AG09319 (cell line): ENCODE measurements at places on chromosomes 7 and 10.

GRCh38 chr7:135798095-135798494 lies 49.5 kb upstream of the FAM180A start:
- no peak for DNase-seq

DNA sequence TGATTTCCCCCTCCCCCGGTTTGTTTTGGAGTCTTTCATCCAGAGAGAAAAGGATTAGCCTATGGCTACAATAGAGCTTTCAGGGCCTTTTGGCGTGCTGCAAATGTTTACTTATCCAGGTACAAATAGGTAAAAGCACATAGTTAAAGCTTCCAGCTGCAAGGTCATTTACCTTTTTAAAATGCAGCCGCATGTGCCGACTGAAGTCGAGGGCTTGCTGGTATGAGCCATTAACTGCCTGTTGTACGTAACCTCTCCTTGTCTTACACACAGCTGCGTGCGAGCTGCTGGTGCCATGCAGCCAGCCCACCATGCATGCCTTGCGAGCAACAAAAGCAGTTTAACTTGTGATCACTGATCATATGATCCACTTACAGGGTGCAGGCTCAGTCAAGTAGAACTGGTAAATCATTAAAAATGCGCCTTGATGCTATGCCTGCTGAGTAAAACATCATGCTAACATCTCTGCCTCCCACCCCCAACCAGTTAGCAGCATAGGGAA lies 866.4 kb downstream of the LRMDA start:
- DNase-seq, result no peak

DNA sequence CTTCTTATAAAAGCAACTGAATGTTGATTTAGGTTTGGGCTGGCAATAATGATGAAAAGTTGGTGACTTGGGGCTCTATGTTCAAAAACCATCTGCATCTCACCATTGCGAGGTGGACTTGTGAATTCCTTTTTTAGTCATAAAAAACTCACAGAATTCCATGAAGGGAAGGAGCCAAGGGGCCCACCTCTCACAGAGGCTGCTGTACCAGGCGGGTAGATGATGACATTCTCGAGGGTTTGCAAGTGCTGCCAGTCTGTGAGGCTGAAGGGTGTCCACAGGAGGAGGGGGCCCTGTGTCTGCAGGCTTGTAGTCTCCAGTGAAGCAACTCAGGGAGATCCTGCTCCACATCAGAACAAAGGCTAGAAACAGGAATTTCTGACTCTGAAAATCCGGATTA lies 195.5 kb upstream of the ZNF32 start:
- DNase-seq, result no peak

- no peak for DNase-seq
Measured at GRCh38 chr10:71747551-71748523, 25.5 kb downstream of the VSIR start.

- DNase-seq, result no peak
Measured at GRCh38 chr7:135715055-135715522, 12.9 kb downstream of the SLC13A4 start.

- no peak for DNase-seq
Measured at GRCh38 chr7:142611566-142612236, 137.6 kb upstream of the PRSS1 start.

DNA sequence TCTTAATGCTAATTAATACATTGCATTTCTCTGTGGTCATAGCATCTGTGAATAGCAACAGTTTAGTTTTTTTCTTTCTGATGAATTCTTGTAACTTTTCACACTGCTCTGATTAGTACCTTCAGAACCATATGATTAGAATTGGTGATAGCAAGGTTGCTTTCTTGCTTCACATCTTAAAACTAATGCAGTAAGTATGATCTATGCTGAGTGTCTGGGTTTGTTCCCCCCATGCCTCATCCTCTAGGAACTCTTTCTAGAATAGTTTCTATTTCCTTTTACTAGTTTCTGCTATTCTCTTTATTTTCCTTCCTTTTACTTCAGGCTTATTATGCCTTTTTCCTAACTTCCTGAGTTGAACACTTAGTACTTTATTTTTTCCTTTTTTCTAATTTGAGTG lies 32.4 kb downstream of the TES start:
- no peak for DNase-seq

DNA sequence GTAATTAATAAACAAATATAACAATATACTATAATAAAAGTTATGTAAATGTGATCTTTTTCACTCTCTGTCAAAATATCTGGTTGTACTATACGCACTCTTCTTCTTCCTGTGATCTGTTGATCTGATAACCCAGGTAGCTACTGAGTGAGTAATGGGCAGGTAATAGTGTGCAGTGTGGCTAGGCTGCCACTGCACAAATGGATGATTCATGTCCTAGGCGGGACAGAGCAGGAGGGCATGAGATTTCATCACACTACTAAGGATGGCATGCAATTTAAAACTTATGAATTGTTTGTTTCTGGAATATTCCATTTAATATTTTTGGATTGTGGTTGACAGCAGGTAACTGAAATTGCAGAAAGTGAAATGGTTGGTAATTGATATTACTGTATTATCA lies 44.5 kb downstream of the TAS2R16 start:
- DNase-seq, result no peak

GRCh38 chr10:104479906-104480593 lies 126.4 kb downstream of the CFAP58 start:
- no peak for DNase-seq

DNA sequence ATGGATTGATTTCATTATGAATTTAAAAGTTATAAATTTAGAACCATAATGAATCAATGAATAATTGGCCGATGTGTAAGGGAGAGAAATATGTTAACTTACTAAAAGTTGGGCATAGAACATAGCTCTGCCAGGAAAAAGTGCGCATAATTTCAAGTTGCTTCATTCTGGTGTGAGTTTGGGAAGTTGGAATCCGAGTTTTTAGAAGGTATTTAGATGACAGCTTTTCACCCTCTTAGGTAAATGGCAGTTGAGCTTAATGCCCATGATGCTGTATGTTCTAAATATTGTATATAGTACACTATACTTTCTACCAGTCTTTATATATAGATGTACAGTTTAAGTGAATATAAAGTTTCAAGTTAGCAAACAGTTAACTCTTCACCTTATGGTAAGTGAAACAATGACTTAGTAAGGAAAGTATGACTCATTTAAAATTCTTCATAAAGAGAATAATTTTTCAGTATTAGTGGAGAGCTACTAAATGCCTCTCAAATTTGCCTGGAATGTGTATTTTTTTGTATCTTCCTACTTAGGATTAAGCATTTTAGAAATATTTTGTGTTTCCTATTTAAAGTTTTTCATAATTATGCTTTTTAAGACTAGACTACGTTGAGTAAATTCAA lies 1.6 kb downstream of the C1GALT1 start:
- no peak for DNase-seq

DNA sequence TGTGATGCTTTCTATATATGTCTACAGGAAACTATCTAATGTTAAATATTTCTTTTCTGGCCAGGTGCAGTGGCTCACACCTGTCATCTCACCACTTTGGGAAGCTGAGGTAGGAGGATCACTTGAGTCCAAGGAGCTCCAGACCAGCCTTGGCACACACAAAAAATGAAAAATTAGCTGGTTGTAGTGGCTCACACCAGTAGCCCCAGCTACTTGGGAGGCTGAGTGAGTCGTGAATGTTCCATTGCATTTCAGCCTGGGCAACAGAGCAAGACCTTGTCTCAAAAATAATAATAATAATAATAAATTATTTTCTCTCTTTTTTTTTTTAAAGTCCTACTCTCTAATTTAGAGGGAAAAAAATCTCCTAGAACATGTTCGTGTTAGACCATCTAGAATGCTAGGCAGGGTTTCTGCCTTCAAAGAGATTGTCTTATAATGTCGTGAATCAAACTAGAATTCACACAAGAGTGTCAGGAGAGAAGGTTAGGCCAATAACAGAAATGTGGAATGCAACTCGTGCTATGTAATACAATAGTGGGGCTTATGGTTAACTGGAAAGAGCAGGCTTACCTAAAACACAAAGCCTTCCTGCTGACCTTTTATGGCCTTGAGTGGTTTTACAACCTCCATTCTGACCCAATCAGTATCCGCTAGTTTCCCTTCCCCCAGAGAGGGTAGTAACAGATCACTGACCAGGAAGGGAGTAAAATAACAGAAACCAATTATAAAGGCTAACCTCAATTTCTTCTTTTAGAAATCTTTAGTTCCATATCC lies 46.3 kb downstream of the MYOF start:
- DNase-seq, result no peak

GRCh38 chr7:958221-959200 lies 4.0 kb upstream of the ADAP1 start:
- no peak for DNase-seq

DNA sequence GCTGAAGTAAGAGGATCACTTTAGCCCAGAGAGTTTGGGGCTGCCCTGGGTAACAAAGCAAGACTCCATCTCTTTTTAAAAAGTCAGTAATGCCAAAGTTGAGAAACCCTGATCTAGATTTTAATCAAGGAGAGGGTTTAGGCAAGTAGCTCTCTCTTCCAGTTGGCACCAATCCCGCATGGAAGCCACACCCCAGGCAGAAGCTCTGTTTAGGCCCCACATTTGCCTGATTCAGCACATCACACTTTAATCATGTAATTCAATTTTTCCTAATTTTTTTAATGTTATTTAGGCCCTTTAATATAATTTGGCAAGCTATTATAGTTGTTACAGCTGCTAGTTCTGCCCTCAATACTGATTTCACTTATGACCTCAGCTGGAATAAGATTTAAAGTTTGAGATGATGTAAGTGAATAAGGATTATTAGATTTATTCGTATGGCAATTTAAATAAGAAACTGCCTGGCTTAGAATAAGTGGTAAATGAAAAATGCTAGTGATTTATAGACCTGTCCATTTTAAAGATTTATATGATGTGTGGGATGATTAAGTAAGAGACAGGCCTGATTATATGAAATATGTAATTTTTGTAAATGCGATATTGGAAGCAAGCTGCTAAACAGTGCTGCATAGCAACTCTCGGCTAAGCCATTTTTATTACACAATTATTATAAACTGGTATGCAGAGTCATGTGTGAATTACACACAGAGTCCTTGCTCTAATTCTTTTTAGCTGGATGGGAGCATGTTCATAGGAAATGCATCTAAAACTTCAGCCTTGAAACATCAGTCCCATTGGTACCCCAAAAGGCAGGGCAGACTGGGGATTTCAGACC lies 80.2 kb upstream of the NFE2L3 start:
- DNase-seq, result no peak

GRCh38 chr7:28297801-28298459 lies 114.4 kb upstream of the CREB5 start:
- no peak for DNase-seq

DNA sequence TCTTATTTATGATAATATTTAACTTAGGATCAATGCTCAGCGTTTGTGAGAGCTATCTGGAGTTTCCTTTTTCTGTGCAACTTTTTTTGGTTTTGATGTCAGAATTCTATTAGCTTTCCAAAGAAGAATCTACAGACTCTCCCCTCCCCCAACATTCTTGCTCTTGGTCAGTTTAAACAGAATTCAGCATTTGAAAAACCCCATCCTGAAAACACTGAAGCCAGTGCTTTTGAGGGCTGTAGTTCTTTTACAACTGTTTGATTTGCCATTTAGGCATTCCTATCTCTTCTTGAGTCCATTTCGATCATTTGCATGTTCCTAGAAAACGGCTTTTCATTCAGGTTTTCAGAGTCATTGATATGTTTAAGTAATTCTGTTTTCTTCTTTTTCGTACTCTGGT lies 15.6 kb upstream of the CXCL12 start:
- DNase-seq, result no peak

DNA sequence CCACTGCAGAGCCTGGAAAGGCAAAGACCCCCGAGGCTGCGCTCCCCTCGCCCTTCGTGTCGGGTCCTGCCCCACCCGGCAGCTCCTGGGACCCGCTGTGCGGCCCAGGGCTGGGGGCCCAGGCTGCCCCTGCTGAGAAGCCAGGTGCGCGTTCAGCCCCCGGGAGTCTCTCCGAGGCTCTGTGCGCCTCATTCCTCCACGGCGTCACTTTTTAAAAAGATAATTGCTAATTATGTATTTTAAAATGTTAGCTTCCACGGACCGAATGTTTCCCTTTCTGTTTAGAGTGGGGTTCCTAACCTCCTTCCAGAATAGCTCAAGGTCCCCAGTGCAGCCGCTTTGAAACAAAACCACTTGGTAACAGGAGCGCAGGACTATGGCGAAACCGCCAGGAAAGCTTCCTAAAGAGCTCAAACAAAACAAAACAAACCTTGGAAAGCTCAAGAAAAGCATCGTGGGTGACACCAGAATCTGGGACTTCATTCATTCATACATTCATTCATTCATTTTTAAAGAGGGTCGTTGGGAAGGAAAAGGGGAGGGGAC lies 45.6 kb downstream of the PDIA4 start:
- no peak for DNase-seq

GRCh38 chr7:132103718-132104117 lies 472.6 kb downstream of the PLXNA4 start:
- no peak for DNase-seq

GRCh38 chr7:151119902-151120301 lies 33.6 kb downstream of the AGAP3 start:
- no peak for DNase-seq

DNA sequence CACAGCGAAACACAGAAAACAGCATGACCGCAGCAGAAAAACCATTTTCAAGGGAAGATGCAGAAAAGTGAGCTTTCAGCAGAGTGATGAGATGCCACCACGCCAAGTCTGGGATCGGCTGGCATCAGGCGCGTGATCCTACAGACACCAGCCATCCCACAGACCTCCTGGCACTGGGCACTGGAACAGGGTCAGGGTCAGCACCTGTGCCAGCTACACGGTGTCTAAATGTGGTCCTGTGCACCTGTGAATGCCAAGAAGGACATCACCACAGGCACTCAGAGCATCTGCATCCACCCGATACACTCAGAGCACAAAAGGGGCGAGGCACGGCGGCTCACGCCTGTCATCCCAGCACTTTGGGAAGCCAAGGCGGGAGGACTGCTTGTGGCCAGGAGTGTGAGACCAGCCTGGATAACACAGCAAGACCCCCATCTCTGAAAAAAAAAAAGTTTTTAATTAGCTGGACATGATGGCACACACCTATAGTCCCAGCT lies 31.5 kb downstream of the STK32C start:
- no peak for DNase-seq

DNA sequence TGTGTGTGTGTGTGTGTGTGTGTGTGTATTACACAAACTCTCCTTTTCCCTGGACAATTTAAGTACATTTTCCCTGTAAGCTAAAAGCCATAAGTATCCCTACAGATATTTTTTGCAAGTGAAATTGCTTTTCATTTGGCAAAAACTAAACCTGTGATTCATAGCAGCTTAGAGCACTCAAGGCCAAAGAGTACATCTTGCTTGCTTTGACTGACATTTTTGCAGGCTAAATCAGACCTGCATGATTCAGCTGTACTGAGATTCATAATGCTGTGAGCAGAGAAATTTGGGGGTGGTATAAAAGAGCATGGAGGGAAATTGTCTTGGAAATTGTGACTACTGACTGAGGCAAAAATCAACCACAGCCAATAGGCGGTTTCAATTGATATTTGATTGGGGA lies 500.4 kb downstream of the GFRA1 start:
- DNase-seq, result peak; percentile 15

DNA sequence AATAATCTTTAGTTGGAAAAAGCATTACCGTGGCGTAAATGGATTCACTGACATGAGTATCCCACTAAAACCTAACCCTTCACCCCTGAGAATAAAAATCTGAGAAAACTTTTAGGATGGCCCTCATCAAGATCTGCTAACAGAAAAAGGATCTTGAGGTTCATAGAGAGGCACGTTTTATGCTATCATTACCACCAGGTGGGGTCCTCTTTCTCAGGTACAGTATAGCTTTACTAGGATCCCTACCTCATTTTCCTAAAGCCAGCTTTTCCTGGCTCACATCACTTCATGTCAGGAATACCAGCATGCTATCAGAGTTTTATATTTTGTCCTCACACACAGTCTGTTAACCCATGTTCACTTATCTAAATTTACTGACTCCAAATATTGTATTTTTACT lies 173.7 kb downstream of the POM121L12 start:
- no peak for DNase-seq

GRCh38 chr10:77168861-77169260 lies 468.7 kb downstream of the KCNMA1 start:
- DNase-seq, result no peak
